ENCODE measurements at places on chromosomes 2 and 18.

DNA sequence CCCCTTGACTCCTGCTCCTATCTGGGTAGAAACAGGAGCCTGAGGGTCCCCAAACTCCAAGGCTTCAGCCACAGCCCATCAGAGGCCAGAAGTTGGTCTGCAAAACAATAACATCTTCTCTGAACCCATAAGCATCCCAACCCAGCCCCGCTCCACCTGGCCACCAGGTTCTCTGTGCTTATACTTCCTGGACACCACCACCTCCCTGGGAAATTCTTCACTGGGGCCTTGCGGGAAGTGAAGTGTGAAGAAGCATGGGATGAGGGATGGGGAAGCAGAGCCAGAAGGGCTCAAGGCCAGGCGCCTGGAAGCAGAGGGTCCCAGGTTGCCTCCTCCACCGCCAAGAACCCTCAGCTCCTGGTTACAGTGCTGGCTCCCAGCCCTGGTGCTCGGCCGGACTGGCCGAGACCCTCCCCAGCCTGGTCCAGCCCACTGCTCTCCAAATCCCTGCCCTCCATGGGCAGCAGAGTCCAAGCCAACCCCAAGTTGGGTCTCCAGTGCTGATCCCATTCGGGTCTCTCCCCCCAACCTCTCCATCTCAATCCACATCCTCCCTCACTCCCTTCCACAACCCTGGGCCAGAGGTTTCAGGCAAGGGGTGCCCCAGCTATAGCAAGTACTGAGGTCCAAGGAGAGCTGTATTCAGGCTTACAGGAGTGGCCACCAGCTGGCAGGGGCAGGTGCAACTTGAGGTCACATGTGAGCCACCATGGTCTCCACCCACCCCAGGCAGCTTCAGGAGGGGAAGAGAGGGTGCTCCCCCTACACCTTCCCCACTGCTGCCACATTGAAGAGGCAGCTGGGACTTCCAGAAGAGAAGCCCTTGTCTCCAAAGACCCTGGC, 60.7 kb downstream of the TNS1 start:
- DNase-seq = no peak

DNA sequence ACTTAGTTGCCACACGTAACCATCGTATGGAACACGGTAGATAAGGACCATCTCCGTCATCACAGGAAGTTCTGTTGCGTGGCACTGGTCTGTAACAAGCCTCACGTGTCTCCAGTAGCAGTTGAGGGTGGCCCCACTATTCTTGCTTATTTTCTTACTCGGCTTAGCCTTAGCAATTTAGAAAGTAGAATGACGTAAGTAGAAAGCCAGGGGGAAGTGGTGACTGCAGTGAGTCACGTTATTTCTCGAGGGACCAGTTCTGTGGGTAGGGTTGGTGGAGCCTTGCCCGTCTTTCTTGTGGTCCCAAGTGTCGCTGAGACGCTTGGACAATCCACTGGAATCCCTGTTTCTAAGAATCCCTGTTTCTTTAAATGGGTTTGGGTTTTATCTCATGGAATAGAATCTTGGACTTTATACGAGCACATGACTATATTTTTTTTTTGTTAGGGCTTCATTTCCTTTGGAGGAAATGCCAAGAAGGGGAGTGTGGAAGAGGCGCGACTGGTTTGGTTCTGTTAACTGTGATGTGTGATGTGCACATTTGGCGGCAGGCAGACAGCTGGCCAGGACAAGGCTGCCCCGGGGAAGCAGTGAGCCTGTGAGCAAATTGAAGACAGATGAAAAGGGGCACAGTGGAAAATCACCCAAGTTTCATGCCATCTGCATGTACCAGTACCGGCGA, 96.2 kb downstream of the CABLES1 start:
- DNase-seq = peak; percentile 98

DNA sequence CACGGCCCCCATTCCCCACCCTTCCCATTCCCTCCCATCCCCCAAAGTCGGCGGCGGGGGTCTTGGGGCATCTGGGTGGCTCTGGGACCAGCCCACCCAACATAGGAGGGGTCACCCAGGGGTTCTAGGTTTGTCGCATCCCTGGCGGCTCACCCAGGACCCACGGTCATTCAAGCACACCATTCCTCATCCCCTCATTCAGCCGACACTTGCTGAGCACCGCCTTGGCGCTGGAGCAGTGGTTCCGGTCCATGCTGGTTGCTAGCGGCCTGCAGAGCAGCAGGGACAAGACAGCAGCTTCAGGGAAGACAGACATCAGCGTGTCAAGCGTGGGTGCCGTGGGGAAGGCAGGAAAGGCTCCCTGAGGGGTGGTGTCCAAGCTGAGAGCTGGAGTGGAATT, 50.5 kb upstream of the OTOS start:
- no peak for DNase-seq

DNA sequence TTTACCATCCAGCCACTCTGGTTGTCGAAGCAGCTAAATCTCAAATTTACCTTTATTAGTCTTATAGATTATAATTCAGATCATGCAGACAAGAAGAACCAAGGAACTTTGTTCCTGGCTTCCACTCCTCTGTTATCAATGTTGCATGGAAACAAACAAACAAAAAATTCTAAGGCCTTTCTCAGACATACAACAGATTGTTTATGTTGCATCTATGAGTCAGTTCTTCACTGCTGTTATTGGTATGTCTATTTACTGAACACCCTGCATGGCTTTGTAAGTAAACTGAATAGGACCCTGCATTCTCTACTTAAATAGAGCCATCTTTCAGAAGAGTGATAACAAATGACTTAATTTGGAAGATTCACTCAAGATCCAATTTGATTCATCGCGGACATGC, 1.6 kb upstream of the ANKRD44 start:
- no peak for DNase-seq

DNA sequence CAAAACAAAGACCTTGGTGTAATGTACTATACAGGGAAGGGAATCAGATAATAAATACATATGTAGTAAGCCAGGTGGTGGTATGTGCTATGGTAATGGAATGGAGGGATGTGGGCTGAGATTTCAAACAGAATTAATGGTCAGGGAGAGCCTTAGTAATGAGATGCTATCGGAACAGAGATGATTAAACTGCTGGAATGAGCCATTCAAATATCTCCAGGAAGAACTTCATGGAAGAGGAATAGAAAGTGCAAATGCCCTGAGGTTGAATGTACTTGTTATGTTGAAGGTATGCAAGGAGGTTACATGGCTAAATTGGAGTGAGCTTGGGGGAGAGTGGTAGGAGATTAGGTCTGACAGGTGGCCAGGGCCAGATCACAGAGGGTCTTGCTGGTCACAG, 5.1 kb downstream of the SERPINB11 start:
- DNase-seq = no peak

DNA sequence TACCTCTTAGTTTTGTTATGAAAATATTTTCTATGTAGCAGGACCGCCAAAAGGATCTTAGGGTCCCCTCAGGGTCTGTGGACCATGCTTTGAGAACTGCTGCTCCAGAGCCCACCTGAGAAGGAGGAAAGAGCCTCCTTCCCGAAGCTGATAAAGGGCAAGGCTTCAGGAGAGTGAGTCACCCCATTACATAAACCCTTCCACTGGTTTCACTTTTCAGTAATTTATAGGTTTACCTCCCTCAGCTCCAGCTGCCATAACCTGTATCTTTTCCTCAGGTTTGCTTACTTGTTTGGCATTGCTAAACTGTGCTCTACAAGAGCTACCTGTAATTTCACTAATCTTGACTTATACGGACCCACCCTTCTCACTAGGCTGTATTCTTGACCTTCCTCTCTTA, 6.6 kb downstream of the TTLL4 start:
- no peak for DNase-seq

- DNase-seq = no peak
Measured at GRCh38 chr2:216689397-216689796, 6.0 kb downstream of the IGFBP5 start.

- no peak for DNase-seq
Measured at GRCh38 chr2:168194784-168195522, 52.4 kb downstream of the STK39 start.

GRCh38 chr2:46549166-46549844, 69.9 kb downstream of the TMEM247 start:
- no peak for DNase-seq

All from HL-60 (cell line).